Thymus (tissue), 14 donors: ENCODE measurements at places on chromosomes 5 and 9.

DNA sequence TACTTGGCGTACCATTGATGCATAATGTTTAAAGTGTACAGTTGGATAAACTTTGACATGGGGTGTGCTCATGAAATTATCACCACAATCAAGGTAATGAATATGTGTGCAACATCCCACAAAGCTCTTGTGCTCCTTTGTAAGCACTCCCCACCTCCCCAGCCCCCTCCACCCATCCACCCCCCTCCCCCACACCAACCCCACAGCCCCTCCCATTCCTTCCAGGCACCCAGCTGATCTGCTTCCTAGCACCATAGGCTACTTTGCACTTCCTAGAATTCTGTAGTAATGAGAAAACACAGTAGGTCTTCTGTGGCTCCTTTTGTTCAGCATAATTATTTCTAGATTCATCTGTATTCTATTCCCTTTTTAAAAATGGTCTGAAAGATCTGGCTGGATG lies 24.5 kb downstream of the FGD3 start:
- DNase-seq = no peak

DNA sequence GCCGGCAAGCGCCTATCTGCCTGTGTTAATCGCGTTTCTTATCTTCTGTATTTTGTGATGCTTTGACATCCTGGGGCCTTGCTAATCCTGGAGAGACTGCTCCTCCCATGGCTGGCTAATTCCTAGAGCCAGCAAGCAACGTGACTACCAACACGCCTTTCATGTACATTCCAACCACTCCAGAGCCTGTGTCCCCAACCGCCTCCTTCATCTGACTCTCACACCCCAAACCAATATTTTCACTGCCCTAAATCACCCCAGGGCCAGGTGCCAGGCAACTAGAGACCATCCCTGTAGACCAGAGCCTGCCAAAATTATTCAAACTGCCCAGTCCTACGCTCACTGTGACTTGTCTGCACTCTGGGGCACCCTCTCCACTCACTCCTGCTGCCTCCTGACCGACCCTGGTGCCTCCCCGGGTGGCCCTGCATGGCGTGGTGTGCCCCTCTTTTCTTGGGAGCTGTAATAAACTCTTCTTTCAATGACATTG lies 50.5 kb upstream of the COL5A1 start:
- no peak for DNase-seq

- DNase-seq = no peak
These were observed 34.9 kb downstream of the WNK2 start for GRCh38 chr9:93218671-93219420.

GRCh38 chr5:29701600-29701999 lies 1491.9 kb upstream of the CDH6 start:
- DNase-seq = no peak

GRCh38 chr9:23907343-23907742 lies 81.3 kb upstream of the ELAVL2 start:
- no peak for DNase-seq

DNA sequence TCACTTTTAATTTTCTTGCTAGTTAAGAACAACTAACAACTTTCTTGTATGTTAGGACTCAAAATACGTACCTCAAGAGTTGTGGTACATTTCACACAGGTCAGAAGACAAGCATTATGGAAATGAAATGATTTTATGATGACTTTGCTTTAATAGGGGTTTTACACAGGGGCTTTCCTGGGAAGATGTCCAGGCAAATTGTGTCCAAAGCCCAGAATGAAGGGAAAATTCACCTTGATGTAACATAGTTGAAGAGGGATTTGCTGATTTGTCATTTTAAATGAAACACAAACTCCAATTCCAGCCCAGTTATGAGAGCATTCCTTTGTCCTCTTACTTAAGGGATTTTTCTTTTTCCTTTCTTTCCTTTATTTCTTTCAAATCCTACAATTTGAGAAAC lies 89.2 kb downstream of the ARL15 start:
- no peak for DNase-seq

- no peak for DNase-seq
These were observed 7.2 kb downstream of the CYFIP2 start for GRCh38 chr5:157273131-157273556.

GRCh38 chr5:106085136-106085535 lies 1585.6 kb downstream of the EFNA5 start:
- DNase-seq = no peak

DNA sequence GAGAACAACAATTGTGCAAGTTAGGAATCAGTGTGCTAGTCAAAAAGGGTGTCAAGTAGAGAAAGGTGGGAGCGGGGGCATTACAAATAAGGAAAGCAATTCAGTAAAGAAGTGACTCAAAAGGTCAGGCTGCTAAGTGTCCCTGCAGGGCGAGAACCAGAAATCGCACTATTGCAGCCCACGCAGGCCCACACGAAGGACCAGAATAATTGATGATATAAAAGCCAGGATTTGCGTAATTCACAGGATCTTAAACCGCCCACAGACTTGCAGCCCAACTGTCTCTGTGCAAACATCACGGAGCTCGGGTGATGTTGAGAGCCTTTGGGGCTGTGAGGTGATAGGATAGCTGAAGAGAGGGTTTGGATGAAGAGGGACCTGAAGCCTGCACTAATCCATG lies 349.0 kb downstream of the BRINP1 start:
- DNase-seq = no peak

- no peak for DNase-seq
These were observed 41.5 kb downstream of the SAR1B start for GRCh38 chr5:134590992-134591659.

DNA sequence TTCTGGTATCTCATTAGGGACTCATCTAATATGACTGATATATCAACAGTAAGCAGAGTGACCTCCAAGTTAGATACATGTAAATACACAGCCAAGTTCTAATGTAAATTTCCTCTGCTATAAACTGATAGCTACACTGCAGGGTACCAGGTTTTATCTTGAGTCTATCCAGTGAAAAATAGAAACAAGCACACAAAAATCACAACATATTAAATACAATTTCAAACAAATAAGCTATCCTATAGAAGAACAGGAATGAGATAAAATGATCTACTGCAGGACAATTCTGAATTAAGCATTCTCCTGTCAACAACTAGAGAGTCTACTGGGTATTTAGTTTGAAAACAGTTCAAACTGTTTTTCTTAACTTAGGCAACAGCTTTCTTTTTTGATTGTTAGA lies 42.7 kb downstream of the NR3C1 start:
- DNase-seq = no peak

DNA sequence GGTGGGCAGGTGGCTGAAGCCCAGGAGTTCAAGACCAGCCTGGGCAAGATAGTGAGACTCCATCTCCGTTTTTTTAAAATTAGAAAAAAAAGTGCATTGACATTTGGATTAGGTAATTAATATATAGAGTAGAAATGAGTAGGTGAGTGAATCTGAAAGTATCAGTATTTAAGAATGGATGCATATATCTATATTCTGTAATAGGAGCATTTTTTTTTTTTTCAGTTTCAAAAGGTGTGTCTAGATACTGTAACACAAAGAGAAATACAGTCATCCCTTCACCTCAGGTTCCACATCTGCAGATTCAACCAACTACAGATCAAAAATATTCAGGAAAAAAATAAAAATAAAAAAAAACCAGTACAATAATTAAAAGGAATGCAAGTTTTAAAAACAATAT lies 50.8 kb downstream of the RBM27 start:
- DNase-seq = no peak

DNA sequence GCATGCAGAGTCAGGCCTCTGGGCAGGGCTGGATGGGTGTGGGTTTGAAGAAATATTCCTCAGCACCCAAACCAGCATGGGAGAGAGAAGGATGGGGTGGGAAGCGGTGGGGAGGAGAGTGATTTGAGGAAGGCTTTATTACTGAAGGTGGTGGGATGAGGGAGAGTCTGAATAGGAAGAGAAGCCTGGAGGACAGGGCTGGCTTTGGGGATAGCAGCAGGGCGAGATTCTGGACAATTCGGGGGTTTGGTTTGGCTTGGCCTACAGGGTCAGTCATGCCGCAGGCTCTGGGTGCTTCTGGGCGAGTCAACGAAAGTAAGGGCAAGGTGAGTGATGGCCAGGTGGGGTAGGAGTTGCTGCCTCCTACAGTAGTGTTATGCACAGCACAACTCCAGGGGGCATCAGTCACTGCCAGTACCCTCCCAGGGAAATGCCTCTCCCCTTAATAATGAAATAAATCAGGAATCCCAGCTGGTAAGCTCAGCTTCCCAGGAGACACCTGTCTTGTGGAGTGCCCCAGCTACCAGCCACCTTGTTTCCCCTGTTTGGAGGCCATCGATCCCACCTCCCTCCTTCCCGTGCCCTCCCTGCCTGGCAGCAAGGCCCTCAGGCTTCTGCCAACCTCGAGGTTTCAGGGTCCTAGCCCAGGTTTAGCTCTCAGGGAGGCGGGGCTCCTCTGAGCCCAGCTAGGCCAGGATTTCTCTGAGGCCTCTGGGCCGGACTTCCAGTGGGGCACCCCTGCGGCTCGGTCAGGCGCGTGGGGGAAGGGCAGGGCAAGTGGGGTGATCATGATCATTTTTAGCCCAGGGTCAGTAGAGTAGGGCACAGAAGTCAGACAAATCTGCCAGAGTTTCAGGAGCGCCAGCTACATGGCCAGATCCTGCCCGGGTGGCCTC lies 741 bp upstream of the NKX2-5 start:
- DNase-seq = no peak

- DNase-seq = no peak
These were observed 302.4 kb upstream of the ZNF462 start for GRCh38 chr9:106560540-106560939.

- no peak for DNase-seq
These were observed 39.5 kb downstream of the SNCAIP start for GRCh38 chr5:122351416-122352157.

DNA sequence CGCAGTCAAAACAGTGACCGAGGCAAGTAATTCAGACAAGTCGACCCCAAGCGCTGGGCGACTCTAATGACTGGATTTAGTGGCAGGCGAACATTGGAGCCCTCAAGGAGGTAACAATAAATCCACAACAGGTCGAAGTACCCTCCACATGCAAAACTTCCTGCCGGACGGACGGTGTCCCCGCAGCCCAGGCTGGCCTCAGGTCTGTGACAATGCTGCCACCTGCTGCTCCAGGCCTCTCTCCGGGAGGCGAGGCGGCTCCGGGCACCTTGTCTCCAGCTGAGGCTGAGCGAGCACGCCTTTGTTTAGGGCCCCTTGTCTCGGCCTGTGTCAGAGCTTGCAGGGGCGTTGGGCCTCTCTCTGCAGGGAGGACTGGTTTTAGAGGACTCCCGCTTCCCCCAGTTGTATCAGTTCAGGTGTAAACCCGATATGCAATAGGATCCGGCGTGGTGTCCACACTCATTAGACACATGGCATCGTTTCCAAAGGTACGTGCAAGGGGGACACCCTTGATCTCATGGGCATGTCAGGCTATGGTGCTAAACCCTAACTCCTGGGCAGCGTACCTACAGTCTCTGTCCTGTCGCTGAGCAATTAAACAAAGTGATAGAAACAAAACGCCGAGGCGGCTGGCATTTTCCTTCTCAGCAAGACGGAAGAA lies 628.0 kb upstream of the ADAMTS16 start:
- no peak for DNase-seq

DNA sequence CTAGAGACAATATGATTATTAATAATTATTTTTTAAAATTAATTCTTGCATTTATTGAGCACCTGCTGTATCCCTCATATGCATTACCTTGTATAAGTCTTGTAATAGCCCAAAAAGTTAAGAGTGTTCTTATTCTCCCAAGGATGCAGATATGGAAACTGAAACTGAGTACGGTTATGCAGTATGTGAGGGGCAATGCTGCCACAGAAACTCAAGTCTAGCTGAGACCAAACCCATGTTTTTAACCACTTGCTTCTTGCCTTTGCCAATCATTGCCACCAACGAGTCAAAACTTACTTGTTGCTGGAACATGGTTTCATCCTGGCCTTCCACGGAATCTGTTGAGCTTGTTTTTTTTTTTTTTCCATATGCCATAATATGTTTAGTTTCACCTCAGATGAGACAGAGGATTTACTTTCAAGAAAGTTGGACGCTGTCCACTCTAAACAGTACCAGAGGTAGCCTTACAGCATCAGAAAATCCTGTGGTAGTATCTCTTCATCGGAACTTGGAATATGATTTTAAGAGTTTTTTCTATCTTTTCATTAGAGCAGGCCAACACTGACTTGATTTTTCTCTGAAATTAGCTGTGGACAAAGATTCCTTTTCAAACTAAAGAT lies 27.9 kb downstream of the DOCK8 start:
- DNase-seq = no peak

DNA sequence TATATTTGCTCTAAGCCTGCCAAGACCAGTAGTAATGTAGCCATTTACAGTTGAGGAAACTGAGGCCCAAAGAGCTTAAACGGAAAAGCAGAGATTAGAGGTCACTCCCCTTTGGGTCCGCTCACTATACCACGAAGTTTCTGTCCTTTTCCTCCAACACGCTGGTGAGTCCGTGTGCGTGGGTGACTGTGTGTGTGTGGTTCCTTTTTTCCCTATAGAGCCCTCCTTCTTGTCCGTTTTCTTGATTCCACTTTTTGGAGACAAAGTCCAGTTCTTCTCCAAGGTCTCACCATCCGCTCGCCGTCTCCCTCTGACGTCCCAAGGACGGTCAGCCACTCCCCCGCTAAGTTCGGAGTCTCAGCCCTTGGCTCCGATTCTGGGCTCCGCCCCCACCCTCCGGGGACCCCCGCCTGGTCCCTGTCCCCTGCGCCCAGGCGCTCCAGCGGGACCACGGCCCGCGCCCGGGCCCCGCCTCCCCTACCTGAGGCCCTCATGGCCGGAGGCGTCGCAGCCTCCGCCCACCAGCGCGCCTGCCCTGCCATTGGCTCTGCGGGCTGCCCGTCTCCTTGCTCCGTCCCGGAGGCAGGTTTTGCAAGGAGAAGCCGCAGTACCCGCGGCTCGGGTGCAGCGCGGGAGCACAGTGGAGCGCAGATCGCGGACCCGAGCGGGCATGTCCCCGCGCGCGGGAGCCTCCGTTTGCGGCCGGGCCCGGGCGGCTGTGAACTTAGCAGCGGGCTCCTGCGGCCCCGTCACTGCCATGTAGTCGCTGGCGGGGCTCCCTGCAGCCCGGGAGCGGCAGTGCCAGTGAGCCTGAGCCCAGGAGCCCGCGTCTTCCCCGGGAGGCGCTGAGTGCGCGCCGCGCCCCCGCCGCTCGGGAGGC lies at the start of gene MAST4:
MAST4 (plus strand) TSS at position 638 of the 880 bp plus-strand sequence. CDS start 263 bp downstream, outside the sequence.
- peak; percentile 70 for DNase-seq

DNA sequence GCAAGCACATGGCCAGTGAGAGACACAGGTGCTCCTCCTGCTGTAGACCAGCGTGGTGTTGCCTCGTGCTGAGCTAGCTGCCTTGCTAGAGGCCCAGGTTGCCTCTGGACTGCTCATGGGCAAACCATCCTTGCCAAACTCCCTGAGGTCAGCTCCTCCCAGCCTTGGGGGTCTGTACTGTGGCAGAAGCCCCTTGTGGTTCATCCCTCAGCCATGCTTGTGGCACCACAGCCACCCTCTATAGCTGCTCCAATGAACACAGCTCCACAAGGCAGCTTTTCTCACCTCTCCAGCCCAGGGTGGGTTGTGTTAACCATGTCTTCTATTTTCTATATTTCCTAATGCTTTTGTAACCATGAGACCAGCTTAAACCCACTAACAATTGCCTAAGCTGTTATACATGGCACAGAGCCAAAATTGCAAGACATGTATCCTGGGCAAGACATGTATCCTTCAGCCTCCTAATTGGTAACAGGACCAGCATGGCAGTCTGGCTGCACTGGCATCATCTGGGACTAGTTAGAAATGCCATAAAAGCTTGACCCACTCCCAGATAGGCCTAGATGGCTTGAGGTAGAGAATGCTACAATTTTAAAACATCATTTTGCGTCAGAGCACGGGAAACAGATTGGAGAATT lies 183.1 kb upstream of the S1PR3 start:
- DNase-seq = no peak

- DNase-seq = no peak
These were observed 601.5 kb downstream of the ANXA1 start for GRCh38 chr9:73753171-73753570.
